ENCODE measurements at places on chromosomes 7 and 10.

DNA sequence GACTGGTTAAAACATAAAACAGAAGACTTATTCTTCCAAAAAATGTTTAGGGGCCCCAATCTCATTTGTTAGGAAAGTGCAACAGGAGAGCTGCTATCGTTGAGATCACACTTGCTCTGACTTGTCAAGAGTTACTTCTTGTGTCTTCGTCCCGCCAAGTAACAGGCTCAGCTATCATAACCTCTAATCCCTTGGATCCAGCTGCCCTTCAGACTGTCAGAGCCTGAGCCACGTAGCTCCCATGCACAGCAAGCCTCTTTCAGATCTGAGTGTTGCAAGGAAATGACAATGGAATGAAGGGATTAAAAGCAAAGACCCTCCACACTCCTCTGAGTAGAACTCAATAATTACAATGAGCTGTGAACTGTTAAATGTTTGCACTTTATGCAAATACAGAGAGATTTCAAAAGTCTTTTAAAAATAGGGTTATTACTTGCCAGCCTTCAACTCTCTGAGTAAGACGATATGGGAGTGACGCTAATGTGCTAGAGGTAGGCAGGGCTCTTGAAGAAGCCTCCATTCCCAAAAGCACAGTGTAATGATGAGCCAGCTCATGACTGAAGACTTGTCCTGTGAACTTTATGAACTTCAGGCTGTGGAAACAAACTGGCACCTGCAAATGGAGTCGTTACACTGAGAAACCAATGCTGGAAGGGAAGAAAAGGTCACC is 28.4 kb upstream of the CDK13 start:
- DNase-seq: no peak

DNA sequence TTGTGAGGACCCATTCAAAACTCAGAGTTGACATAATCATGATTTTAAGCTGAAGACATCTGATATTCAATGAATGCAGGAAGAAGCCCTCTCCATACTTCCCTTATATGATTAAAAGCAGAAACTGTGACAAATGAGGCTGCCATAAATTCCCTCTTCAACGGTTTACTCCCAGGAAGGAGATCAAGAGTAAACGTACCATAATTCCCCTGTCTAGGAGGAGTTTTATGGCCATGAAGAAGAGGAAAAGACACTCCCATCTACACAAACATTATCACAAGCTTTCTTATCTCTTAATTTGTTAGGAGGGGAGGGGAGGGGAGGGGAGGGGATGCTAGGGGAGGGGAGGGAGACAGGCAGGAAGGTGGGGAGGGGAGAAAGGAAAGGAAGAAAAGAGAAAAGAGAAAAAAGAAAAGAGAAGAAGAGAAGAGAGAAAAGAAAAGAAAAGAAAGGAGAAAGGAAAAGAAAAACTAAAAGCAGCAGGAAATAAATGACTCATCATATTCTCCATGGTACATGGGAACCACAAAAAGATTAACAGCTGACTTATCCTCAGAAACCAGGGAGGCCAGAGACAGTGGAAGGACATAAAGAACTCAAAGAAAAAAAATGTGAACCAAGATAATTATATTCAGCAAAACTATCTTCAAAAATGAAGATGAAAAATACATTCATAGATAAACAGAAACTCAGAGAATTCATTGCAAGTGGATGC is 121.6 kb downstream of the ALOX5 start:
- no peak for DNase-seq

GRCh38 chr7:64182036-64182790 is 24.8 kb upstream of the ZNF735 start:
- DNase-seq: no peak

DNA sequence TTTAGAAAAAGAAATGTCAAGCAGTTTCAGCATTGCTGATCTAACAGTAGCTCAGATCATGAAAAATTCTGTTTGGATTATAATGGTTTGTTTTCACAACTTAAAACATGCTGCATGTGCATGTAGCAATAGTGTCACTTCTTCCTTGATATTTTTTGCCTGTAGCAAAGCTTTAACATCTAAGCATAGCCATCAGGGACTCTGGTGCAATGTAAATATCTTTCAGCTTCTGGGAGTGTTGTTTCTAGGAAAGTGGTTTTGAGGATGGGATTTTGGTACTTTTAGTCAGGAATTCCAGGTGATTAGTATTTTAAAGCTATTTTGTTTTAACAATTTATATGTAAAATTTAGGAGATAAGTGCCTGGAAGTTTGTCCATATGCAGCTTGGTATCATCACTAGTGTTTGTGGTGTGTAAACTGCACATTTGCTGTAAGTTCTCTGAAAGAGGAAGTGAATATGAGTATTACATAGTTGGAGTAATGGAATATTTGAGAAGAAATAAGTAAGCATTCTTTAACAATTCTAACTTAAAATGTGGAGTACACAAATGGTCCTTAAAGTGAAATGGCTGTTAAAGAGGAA is 1.9 kb downstream of the RSBN1L start:
- no peak for DNase-seq

- DNase-seq: peak; percentile 65
Measured at GRCh38 chr7:100483722-100484672, at the start of gene NYAP1. TSS of gene NYAP1 (plus strand) at chr7:100483927. CDS start at chr7:100485312, 1,385 bp downstream.

GRCh38 chr7:73442222-73442902 is 8.8 kb downstream of the FZD9 start:
- no peak for DNase-seq
